ENCODE measurements at places on chromosomes 11 and 22.

DNA sequence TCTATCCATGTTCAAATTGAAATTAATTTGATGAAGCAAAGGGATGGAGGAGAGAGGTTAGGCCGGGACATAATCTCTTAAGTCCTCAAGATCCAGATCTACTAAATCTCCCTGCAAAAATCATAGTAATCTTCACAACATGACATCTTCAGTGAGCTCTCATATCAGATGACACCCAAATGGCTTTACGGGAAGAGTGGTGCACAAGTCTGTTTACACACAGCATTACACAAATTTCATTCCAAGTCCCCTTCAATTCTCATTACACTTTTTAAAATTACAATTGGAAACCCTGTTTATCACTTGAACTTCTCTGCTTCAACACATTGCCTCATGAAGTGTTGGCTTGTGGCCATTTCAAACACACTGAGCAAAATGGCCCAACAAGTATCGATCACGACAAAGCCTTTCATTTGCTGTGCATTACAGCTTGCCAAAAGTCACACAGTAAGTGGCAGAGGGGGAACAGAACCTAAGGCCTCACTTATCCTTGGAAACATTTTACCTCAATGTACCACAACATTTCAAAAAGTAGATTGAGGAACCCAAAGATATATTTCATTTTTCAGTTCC is 17.9 kb upstream of the TPH1 start:
- peak; percentile 73 for DNase-seq

DNA sequence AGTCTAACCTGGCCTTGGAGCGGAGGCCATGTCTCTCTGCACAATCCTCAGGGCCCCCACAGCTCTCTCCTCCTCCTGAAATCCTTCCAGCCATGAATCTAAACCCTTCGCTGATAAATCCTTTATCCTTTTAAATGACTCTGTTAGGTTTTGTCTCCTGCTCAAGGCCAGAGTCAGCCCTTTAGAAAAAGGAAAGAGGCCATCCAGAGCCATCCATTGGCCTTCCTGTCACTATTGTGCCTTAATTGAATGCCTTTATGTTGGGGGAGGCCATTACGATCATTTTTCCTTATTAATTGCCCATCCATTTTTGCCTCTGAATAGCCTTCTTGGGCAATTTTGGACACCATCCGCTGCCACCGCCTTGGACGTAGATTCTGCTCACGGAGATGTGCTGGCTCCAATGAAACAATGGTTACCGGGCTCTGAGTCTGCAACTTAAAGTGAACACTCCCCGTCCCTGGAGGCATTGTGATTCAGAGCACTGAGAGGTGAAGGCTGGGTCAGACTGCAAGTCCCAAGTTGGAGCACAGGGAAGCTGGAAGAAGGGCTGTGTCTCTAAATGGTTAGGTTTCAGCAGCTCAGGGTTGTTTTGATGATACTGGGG is 213.0 kb upstream of the E2F8 start:
- DNase-seq: no peak

DNA sequence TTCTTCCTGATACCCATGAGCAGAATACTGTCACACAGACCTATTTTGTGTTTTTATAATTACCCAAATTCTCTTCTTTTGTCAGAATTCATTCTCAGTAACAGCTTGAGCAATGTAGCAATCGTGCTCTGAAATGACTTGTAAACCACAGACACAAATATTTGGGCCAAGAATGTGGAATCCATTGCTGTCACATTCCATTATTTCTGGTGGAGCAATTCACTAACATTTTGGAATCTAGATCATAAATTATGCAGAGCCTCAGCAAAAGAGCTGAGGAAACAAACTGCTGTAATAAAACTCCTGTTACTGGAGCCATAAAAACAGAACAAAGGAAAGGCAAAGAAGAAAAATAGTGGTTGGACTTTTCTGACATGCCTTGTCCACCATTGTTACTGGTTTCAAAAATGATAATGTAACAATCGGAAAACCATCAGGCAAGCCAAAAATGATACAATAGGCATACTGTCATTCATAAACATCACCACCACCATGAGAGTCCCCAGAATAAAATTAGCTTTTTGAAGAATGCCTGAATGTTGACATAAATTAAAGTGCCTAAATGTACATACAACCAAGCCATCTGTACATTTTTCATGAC is 223.4 kb upstream of the PITPNB start:
- DNase-seq: no peak

- no peak for DNase-seq
These were observed 496.4 kb downstream of the BRD1 start for GRCh38 chr22:49331223-49331815.

- DNase-seq: no peak
These were observed 78.4 kb downstream of the SIK3 start for GRCh38 chr11:117019871-117020270.

- DNase-seq: no peak
These were observed 227.8 kb downstream of the DCDC1 start for GRCh38 chr11:31141789-31142188.

- DNase-seq: no peak
These were observed 23.1 kb upstream of the NNMT start for GRCh38 chr11:114273071-114273470.

GRCh38 chr22:30702856-30703255 is 8.2 kb downstream of the OSBP2 start:
- DNase-seq: no peak

GRCh38 chr11:90532125-90532524 is 309.3 kb upstream of the CHORDC1 start:
- no peak for DNase-seq

DNA sequence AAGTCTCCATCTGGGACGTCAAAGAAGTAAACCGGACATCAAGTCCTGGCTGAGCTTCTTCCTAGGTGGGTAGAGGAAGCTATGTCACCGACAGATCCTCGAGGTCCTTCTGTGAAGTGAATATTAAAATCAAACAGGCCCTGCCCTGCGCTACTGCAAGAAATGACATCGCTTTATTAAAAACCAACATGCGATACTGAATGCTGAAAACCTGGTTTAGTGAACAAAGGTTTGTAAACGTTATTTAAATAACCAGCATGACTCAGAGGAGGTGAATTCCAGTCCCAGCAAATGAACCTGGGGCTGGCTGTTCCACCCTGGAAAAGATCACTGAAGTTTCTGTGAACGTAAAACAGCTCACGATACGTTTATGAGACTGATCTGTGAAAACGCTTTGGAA is 645 bp downstream of the RTCB start:
- DNase-seq: no peak

GRCh38 chr11:69641681-69642548 is 959 bp downstream of the CCND1 start:
- no peak for DNase-seq

DNA sequence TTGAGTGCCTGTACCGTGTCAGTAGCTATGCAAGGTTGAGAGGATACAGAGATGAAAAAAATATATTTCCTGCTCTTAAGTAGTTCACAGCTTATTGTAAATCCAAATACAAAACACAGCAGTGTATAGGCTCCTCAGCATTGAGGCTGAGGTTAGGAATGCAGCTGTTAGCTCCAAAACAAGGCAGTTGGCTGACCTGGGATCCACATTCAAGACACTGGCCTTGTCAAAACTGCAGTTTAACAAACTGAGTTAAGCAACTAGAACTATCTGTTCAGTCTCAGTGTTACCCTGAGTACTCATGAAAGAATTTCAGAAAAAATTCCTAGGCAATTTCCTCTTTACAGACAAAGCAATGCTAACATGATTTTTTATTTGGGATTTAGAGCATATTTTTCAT is 42.8 kb downstream of the REXO2 start:
- peak; percentile 8 for DNase-seq

GRCh38 chr11:2107941-2108630 is 31.1 kb downstream of the IGF2 start:
- DNase-seq: no peak

DNA sequence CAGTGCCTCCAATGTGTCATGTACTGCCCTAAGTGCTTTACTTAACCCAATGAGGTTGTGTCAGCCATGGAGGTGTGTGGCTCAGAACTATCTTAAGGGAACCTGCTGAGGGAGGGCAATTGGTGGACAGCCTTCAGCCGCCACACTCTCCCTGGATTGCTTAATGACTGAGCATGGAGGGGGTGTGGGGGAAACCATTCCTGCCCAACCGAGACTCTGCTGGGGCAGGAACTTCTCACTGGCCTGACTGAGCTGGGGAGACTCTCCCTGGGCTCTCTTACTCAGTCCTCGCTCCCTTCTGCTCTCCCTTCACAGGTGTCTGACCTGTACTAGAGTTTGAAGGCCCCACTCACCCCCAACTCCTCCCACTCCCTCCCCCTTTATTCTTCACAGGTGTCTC is 114.8 kb downstream of the CCDC81 start:
- no peak for DNase-seq

- no peak for DNase-seq
These were observed 523.6 kb upstream of the LUZP2 start for GRCh38 chr11:23973244-23973643.

DNA sequence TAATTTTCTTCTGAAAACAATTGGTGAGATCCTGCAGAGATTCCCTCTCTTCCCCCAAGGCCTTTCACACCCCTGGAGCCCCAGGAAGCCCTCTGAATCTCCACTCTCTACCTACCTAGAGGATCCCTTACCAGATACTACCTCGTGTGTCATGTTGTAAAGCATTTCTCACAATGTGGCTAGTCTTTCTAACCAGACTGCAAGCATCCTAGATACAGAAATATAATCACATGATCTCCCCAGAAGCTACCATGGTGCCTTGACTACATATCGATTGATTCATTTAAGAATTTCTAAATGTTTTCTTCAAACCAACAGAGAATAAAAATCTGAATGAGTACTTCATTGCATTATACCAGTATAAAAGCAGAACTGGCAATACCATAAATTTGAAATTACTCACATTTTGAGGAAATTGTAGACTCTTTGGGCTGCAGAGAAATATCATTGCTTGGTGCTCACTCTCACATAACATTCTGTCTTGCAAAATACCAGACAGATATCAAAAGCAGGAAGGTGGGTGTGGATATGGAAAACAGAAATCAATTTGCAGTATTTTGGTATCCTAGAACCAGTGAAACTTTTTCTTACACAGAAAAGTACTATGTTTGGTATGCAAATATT is 113.5 kb downstream of the MAML2 start:
- DNase-seq: no peak

DNA sequence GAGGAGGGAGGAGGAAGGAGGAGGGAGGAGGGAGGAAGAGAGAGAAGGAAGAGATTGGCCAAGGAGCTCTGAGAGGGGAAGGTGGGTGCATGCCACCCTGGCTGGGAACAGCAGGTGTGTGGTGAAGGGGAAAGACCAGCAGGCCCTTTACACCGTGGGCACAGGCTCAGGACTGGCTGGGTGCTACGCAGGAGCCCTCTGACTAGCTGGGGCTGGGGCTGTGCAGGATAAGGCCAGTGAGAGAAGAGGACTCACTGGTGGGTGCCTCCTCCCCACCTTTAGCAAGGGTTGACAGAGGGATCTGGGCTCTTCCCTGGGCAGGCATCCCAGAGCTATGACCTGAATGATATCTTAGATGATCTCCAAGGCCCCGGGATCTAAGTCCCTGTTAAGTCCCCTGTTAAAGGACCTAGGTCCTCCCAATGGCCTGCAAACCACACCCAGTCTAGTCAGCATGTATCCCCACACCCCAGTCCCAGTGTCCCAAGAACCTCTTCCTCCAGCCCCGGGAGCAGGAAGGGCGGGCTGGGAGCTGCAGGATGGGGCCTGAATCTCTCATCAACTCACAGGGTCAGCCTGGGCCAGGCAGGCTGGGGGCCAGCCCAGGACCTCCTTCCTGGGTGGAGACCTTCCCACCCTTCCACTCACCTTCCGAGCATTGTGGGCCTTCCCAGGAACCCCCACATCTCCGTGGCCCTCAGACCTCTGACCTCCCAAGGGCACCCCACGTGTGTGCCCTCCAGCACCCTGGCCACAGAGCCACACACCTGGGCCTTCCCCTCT is 55.4 kb downstream of the CDKN1C start:
- DNase-seq: no peak

- no peak for DNase-seq
These were observed 422.4 kb downstream of the TENM4 start for GRCh38 chr11:79018371-79018849.

DNA sequence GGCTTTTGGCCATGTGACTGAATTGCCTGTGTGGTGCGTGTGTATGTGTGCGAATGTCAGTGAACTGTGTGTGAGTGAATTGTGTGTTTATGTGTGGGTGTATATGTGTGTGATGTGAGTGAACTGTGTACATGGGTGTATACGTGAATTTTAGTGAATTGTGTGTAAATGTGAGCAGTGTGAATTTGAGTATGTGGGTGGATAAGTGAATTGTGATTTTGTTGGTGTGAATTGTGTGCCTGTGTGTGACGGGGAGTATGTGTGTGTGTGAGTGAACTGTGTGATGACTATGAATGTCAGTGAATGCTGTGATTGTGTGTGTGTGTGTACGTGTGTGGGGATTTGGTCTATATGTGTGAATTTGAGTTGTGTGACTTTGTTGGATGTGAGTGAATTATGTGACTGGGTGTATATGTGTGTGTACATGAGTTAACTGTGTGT is 3.5 kb downstream of the DDTL start:
- no peak for DNase-seq

DNA sequence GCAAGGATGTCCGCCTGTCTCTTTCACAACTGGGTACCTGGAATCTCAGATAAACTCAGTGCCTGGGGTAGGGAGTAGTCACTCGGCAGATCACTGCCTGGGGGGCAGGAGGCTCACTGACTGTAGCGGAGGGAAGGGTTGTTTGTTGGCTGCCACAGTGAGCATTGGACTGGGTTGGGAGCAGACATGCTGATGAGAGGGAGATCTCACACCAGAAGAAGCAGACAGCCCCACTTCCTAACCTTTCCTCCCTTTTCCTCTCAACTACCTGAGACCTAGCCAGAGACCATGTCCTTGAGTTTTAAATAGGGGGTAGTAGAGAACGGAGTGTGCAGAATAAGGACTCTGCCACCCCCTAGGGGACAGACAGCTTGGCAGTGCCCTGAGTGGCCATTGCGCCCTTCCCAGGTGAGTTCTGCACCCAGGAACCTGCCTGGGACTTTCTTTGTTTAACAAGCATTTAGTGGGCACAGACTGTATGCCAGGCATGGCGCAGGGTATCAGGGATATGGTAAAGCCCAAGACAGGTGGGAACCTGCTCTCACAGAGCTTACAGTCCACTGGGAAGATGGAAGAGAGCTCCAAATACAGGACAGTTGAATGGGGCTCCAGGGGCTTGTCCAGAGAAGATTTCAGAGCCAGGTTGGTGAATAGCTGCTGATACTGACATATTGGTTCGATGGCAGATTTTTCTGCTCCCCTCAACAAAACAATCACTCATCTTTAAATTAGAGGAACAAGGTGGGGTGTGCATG is 115.7 kb upstream of the NNMT start:
- peak; percentile 28 for DNase-seq

DNA sequence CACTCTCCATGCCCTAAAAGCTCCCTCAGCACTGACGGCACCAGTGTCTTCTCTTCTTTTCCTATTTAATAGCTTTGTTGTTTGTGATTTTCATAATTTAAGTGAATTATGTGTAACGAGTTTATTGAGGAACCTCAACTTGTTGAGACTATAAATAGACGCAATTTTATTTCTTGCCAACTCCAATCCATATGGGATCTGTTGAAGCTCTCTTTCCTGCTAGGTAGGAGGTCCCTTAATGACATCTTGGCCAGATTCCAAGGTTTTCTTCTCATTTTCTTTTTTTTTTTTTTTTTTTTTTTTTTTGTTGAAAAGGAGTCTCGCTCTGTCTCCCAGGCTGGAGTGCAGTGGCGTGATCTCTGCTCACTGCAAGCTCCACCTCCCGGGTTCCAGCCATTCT is 14.2 kb downstream of the RTL6 start:
- peak; percentile 27 for DNase-seq
